ENCODE measurements at places on chromosomes 2 and 18.
A peak's percentile ranks its signal among the peaks of the same experiment; 100 is the strongest.

GRCh38 chr2:177334940-177335543 is 57.5 kb upstream of the AGPS start:
- H3K27ac ChIP-seq, result no peak overlapping the region
- no peaks in the 10 kb centered on the region for H3K36me3 ChIP-seq
- H3K4me3 ChIP-seq, result no peak overlapping the region
- no peak for ATAC-seq
- no peaks in the 10 kb centered on the region for H3K27me3 ChIP-seq

DNA sequence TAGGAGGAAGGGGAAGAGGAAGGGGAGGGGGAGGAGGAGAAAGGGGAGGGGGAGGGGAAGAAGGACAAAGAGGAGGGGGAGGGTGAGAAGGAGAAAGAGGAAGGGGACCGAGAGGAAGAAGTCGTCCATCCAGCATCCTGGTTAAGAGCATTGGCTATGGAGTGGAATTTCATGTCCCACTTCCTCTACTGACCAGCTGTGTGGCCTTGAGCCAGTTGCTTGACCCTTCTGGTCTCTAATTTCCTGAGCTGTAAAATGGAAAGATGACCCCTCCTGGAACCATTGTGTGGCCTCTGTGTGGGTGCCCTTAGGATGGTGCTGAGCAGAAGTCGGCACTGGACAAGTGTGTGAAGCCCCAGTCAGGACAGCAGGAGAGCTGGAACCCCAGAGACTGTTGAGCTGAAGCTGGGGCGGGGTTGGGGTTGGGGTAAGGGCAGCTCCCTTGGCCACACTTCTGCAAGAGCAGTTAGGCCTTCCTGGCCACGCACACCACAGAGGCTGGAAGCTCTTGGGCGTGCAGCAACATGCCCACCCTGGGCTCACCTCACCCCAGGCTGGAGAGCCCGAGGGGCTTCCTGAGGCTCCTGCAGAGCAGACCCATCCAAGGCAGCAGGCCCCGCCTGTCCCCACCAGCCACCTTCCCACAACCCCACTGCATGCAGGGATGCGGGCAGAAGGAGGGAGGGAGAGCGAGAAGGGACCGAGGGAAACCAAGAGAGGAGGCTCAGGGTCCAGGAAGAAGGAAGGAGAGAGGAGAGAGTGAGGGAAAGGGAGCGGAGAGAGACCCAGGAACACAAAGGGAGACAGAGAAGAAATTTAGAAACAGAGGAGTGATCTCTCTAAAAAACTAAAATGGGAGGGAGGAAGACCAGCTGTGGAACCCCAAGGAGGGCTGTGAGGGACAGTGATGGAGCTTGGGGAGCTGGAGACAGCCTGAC is 16.2 kb downstream of the ADRA2B start:
- H3K36me3 ChIP-seq, result peaks cover 2% of the 10 kb centered on the region
- H3K27ac ChIP-seq, result no peak overlapping the region
- no peaks in the 10 kb centered on the region for H3K27me3 ChIP-seq
- no peak for ATAC-seq
- H3K4me3 ChIP-seq, result no peak overlapping the region
- peaks cover 11% of the 10 kb centered on the region for H3K4me1 ChIP-seq

DNA sequence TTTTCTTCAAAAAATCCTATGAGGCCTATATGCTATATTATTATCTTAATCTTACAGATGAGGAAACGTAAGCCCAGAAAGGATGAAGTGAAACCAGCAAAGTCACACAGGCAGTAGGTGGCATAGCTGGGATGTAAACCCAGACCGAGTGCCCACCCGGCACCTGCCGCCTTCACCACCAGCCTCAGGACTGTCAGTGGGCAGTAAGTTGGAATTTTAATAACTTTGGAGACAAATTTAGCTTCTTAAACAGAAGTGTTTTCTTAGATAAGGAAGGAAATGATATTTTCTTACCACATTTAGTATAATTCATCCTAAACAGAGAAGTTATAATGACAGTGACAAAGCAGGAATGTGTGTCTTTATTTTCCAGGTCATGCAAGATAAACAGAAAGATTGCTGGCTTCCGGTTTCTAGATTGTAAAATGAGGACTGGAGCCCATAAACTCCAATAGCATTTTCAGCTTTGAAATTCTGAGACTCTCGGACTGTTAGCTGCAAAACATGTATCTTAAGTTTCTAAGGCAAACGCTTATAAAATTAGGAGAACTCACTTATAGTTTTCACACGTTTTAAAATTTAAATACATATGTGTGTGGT is 59.3 kb downstream of the CD8B2 start:
- H3K27me3 ChIP-seq, result peaks cover 35% of the 10 kb centered on the region
- H3K4me1 ChIP-seq, result peaks cover 12% of the 10 kb centered on the region
- H3K4me3 ChIP-seq, result no peak overlapping the region

DNA sequence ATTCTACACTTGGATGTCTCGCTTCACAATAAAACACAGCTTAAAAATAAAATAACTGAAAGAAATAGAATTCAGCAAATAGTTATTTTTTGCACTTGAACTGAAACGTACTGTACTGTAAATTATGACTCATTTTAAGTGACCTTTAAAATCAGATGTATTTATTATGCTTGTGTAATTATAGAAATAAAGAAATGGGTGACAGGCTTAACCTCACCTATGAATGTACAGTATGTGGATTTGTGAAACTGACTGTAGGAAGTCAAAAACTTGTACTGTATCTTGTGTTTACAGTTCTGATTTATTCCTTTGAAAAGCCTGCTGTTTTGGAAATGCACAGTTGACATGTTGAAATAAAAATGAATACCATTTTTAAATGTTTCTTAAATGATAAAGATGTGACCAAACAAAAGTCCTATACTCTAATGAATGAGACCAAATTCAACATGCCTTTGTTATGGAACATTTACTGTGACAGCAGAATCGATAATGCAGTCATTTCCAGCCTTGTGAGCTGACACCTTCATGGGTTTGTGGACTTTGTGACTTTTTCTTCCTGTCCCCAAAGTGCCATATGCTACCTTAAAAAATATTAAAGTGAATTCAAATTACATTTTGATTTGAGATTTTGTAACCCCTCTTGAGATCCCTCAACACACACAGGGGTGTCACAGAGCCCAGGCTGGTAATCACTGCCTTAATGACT is 32.7 kb downstream of the NEMP2 start:
- H3K27me3 ChIP-seq, result no peaks in the 10 kb centered on the region
- peaks cover 47% of the 10 kb centered on the region for H3K36me3 ChIP-seq
- H3K27ac ChIP-seq, result peak overlapping the region; percentile 53
- peaks cover 22% of the 10 kb centered on the region for H3K4me1 ChIP-seq
- no peak for ATAC-seq

GRCh38 chr18:52844323-52844722 is 504.3 kb downstream of the DCC start:
- no peaks in the 10 kb centered on the region for H3K4me1 ChIP-seq
- no peaks in the 10 kb centered on the region for H3K27me3 ChIP-seq
- H3K4me3 ChIP-seq, result no peak overlapping the region
- ATAC-seq, result no peak

GRCh38 chr2:170038734-170039133 is 139.2 kb upstream of the MYO3B start:
- H3K27me3 ChIP-seq, result no peaks in the 10 kb centered on the region
- ATAC-seq, result no peak
- peaks cover 45% of the 10 kb centered on the region for H3K36me3 ChIP-seq
- H3K4me1 ChIP-seq, result no peaks in the 10 kb centered on the region
- H3K4me3 ChIP-seq, result no peak overlapping the region
- H3K27ac ChIP-seq, result no peak overlapping the region

- no peaks in the 10 kb centered on the region for H3K27me3 ChIP-seq
- H3K4me3 ChIP-seq, result no peak overlapping the region
- H3K4me1 ChIP-seq, result no peaks in the 10 kb centered on the region
- no peak for ATAC-seq
Measured at GRCh38 chr2:206561962-206562361, 80.3 kb upstream of the FAM237A start.

GRCh38 chr2:31335921-31336585 is 78.5 kb downstream of the XDH start:
- no peak overlapping the region for H3K27ac ChIP-seq
- H3K4me1 ChIP-seq, result peaks cover 5% of the 10 kb centered on the region
- peaks cover 23% of the 10 kb centered on the region for H3K27me3 ChIP-seq

GRCh38 chr2:10911291-10912075 is at the start of gene KCNF1:
TSS of gene KCNF1 (plus strand) at chr2:10911934. CDS start at chr2:10912427, 493 bp downstream.
- H3K4me1 ChIP-seq, result no peaks in the 10 kb centered on the region
- H3K27me3 ChIP-seq, result peaks cover 63% of the 10 kb centered on the region
- H3K36me3 ChIP-seq, result no peaks in the 10 kb centered on the region
- H3K4me3 ChIP-seq, result no peak within 1 kb of the TSS

DNA sequence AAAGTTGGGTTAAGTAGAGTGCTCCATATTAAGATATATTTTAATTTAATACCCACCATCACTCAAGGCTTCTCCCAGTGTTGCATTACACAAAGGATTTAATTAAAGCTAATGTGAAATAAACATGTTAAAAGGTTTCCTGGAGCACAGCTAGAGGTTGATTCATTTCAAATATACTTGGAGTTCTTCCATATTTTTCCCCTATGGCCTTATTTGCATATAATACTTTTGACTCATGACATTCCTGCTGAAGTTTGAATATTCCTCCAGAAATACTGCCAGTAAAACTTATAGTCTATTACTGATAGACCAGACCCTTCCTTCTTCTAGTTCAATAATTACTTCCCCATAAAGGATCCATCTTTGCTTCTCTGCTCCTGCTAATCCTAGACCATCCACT is 227.5 kb downstream of the GULP1 start:
- no peaks in the 10 kb centered on the region for H3K36me3 ChIP-seq
- H3K4me1 ChIP-seq, result no peaks in the 10 kb centered on the region
- H3K27me3 ChIP-seq, result no peaks in the 10 kb centered on the region

DNA sequence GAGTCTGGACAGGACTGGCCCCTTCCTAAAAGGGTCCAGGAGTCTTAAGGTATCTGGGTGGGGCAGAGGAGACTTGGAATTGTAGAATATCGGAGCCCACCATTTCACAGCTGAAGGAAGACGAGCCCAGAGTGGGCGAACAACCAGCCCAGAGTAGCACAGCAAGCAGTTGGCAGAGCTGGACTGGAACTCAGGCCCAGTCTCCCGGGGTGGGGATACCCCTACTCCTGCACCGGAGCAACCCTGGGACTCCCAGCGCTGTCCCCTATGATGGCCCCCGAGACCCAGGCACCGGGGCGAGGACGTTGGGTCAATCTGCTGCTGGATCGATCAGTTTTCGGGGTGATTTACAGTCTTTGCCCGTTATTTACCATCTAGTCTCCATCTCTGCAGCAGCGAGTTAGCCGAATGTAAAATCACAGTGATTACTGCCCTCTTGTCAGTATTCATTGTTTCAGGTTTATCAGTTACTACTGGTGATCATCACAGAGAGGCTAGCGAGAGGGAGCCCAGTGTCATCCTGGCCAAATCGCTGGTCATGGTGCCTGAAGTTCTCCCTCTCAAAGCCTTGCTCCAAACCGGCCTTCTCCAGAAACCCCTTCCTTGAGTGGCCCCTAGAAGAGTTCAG is 75.3 kb downstream of the SMAD7 start:
- no peaks in the 10 kb centered on the region for H3K36me3 ChIP-seq
- peaks cover 17% of the 10 kb centered on the region for H3K4me1 ChIP-seq
- H3K27me3 ChIP-seq, result peaks cover 10% of the 10 kb centered on the region
- H3K4me3 ChIP-seq, result no peak overlapping the region
- H3K27ac ChIP-seq, result no peak overlapping the region

GRCh38 chr2:152647552-152647951 is 69.7 kb downstream of the PRPF40A start:
- H3K27me3 ChIP-seq, result no peaks in the 10 kb centered on the region
- H3K36me3 ChIP-seq, result peaks cover 5% of the 10 kb centered on the region
- ATAC-seq, result no peak
- no peak overlapping the region for H3K4me3 ChIP-seq
- no peaks in the 10 kb centered on the region for H3K4me1 ChIP-seq

DNA sequence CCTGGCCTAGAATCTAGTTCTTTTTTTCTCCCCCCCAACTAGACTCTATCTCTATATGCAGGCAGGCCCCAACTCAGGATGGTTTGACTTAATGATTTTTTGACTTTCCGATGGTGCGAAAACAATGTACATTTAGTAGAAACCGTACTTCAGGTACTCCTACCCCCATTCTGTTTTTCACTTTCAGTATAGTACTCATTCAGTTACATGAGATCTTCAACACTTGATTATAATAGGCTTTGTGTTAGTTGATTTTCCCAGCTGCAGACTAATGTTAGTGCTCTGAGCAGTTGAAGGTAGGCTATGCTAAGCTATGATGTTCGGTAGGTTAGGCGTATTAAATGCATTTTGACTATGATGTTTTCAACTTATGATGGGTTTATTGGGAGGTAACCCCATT is 37.7 kb downstream of the PLEKHB2 start:
- no peak overlapping the region for H3K4me3 ChIP-seq
- H3K27me3 ChIP-seq, result no peaks in the 10 kb centered on the region
- H3K36me3 ChIP-seq, result peaks cover 58% of the 10 kb centered on the region
- no peak for ATAC-seq
- H3K4me1 ChIP-seq, result peaks cover 24% of the 10 kb centered on the region

DNA sequence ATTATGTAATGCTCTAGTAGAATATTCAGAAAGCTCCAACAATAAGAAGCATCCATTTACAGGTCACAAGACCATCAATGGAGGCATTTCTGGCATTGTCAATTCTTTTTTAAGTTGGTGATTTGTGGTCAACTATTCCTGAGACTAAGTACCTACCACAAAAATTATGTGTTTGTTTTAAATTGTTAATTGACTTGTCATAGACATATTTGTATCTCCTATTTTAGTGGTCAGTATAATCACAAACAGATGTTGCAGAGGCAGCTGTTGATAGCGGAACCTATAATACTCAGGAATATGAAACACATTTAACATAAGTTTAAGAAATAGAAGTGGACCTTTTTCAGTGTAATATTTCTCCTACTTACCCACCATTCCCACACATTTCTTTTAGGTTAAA is 430.1 kb downstream of the CCDC85A start:
- no peaks in the 10 kb centered on the region for H3K27me3 ChIP-seq
- H3K4me3 ChIP-seq, result no peak overlapping the region
- no peaks in the 10 kb centered on the region for H3K36me3 ChIP-seq
- ATAC-seq, result no peak
- no peak overlapping the region for H3K27ac ChIP-seq

DNA sequence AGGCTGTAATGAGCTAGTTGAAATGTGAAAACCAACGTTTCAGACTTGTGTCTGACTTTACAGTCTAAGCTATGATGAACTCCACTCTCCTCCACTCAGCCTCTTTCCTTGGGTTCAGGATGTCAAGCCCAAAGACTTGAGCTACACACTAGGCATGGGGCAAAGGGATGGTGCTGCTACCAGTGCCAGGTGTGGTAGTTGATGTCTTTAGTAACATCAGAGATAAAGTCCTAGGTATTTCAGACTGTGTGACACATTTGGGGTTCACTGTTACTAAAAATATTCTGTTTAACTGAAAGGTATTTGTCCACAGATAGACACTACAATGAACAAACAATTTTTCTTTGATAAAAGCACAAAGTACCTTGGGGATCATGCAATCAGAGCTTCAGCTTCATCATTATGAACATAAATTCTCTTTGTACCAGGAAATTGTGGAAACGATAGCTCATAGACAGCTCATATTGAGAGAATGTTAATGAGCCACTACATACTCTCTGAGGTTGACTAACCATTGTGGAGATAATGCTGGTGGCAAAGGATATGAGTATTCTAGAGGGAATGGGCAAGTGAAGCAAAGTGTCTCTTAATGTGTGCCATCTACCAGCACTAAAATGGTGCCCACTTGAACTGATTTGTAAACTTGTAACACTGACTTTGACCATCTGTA is 253.7 kb upstream of the THUMPD2 start:
- H3K4me3 ChIP-seq, result no peak overlapping the region
- no peak overlapping the region for H3K27ac ChIP-seq
- H3K27me3 ChIP-seq, result no peaks in the 10 kb centered on the region
- H3K4me1 ChIP-seq, result no peaks in the 10 kb centered on the region
- no peaks in the 10 kb centered on the region for H3K36me3 ChIP-seq

- peak overlapping the region; percentile 84 for H3K27ac ChIP-seq
- peaks cover 19% of the 10 kb centered on the region for H3K27me3 ChIP-seq
- no peaks in the 10 kb centered on the region for H3K36me3 ChIP-seq
- H3K4me1 ChIP-seq, result peaks cover 24% of the 10 kb centered on the region
Measured at GRCh38 chr2:28358668-28359201, 33.9 kb upstream of the FOSL2 start.
